CD8-positive, alpha-beta T cell (primary cell): ENCODE measurements at places on chromosomes 2 and 18.
A peak's percentile ranks its signal among the peaks of the same experiment; 100 is the strongest.

DNA sequence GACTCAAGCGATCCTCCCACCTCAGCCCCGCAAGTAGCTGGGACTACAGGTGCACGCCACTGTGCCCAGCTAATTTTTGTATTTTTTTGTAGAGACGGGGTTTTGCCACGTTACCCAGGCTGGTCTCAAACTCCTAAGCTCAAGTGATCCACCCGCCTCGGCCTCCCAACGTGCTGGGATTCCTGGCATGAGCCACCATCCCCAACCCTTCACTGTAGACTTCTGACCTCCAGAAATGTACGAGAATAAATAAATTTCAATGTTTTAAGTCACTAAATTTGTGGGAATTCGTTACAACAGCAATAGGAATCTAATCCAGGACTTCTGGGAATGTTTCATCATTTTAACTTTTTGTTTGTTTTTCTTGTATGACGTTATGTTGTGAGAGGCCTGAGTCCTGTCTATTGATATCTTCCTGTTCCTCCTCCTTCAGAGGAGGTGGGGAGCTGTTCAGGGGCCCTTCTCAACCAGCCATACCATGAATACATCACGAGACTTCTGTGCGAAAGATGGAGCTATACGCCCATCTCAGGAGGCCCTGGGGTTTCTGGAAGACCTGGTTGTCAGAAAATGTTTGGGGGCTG, 40.0 kb downstream of the TEX44 start:
- DNase-seq = no peak

GRCh38 chr2:120956486-120957156, 221.0 kb downstream of the GLI2 start:
- no peak for DNase-seq

GRCh38 chr2:112301171-112301584, 25.8 kb downstream of the ZC3H6 start:
- no peak for DNase-seq

- DNase-seq = no peak
These were observed 2.1 kb upstream of the FBLN7 start for GRCh38 chr2:112136096-112136495.

GRCh38 chr2:40797120-40797519, 345.2 kb upstream of the SLC8A1 start:
- no peak for DNase-seq

- no peak for DNase-seq
These were observed 42.4 kb downstream of the ADCY3 start for GRCh38 chr2:24877646-24878045.

DNA sequence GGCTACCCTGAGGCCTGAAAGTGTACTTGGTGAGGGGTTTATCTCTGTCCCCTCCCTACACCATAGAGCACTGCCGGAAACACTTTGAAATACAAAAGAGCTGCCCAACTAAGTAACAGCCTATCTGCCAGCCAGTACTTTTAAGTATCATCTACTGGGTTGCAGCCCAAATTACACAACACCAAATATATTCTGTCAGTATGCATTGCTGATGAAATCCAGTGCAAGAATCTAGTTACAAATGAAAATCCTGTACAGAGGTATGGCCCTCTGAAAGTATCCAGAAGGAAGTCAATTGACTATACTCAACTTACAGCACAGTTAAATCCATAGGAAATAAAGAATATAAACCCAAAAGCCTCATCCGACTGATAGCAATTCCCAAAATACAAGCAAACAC, 280.8 kb downstream of the CCDC85A start:
- DNase-seq = no peak

- no peak for DNase-seq
These were observed 45.3 kb upstream of the ROCK2 start for GRCh38 chr2:11389551-11390398.

- no peak for DNase-seq
These were observed 150.0 kb downstream of the STK39 start for GRCh38 chr2:168097431-168097830.

GRCh38 chr2:47160660-47161059, 5.6 kb upstream of the STPG4 start:
- DNase-seq = no peak

DNA sequence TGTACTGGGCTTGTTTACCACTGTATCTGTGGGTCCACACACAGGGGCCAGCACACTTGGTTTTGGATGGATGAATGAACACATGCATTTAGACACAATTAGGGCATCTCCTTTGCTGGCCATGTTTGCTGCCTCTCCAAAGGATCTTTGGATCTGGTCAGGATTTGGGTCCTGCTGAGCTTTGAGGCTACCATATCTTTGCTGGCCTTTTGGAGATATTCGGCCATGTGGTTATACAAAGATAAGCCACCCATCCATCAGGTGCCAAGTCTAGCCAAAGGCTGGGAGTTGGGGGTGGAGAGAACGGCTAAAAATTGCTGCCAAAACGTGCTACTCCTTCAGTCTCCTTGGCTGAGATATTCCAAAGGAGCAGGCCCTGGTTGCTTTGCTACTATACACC, 18.2 kb upstream of the FZD7 start:
- DNase-seq = no peak

DNA sequence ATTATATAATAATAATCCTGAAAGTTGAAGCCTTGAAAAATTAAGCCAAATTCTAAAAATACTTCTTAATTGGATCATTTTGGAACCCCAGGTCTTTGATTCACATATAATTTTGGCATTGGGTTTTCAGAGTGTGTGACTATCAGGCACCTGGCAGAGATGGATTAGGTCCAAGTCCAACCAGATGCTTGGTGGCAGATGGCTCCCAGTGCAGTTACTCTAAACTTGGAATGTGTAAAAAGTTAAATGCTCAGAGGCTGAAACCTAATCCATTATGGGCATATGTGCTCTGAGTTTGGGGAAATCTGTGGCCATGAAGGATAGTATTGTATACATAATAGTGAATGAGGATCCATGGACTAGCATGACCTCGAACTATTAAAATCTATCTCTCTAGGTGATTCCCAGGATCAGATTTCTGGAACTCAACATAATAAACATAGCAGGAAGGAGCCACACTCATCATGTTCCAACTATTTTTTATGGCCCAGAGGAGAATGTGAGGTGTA, 333.0 kb downstream of the RPRM start:
- DNase-seq = no peak

GRCh38 chr2:65019675-65020195, 30.5 kb downstream of the SLC1A4 start:
- DNase-seq = no peak

GRCh38 chr2:23589220-23589647, 204.3 kb downstream of the KLHL29 start:
- DNase-seq = no peak

- no peak for DNase-seq
These were observed 77.7 kb downstream of the TGOLN2 start for GRCh38 chr2:85250045-85250444.

DNA sequence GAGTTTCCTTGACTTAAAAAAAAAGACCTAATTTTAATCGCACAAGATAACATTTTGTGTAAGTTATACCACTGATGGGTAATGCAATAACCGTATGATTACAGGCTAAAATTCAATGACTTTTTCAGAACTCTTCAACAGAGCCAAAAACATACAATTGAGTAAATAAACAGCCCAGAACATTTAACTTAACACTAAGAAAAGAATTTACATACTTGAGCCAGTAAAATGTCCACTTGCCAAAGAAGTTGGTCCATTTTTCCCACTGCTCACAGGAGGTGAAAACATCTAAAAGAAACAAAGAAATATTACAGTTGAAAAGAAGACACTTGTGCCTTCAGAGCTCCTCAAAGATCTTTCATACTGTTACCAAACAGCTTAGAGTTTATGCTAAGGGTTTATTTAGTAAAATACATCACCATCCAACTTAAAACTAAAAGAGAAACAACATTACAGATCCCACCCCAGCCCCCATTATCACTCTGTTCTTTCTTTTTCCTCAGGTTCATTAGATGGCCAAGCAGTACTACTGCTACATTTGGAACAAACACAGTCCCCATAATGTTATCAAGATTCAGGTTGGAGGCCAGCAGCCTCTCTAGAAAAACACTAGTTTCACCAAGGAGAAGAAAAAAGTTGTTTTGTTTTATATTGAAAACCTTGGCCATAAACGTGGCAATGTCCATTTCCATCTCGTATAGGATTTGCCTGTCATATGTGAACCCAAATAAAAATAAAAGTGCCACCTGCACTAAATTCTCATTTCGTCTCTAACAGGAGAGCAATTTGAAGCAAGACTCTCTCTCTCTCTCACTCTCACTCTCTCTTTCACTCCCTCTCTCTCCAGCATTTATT, 2.7 kb downstream of the TCF4 start:
- no peak for DNase-seq

- DNase-seq = peak; percentile 53
These were observed 59.5 kb downstream of the PUM2 start for GRCh38 chr2:20291106-20291564.

DNA sequence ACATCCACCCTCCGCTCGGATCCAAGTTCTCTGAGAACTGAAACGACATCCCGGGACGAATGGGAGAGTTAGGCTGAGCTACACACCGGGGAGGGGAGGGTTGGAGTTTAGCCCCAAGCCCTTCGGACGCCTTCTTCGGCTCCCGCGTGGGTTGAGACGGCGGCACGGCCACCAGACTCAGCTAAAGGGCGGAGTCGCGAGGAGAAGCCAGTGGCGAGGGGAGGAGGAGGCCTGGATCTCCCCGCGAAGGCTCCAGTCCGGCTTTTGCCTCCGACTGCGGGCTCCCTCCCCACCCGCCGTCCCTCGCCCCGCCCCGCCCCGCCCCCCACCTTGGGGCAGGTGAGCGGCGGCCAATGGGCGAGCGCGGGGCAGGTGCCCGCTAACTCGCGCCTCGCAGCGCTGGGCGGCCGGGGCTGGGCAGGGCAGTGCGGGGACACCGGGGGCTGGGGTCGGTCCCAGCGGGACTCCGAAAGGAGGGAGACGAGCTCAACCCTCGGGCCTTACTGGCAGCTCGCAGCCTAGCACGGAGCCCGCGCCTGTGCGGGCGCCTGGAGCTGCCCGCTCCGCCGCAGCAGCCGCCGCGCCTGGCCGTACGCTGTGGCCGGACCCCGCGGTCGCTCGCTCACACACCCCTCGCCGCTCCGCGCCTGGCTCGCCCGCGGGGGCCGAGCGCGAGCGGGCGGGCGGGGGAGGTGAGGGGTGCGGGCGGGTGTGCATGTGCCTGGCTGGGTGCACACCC, at the start of gene EMX1:
Gene EMX1 (plus strand): TSS at position 382 of the 739 bp plus-strand sequence. CDS start 334 bp downstream, at position 716.
- DNase-seq = peak; percentile 36

DNA sequence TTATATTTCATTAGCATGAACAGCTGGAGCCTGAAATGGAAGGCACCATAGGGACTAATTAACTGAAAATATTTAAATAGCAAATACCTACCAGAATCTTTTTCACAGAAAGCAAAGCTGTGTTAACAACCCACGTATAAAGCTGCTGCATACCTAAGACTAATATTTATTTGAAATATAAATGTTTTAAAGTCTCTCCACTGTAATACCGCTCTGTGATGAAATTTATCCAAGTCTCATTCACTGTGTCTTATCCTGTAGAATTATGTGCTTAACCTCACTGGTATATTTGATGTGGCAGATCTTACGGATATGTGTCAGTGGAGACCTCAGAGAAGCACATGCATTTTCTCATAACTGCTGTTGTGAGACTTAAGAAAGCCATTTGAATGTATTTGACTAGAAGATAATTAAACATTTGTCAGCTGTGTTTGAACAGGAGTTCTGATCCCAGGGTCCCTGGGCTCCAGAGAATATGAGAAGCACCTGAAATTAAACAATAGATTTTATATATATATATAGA, 373.3 kb downstream of the ZNF804A start:
- no peak for DNase-seq

- DNase-seq = no peak
These were observed 76.7 kb upstream of the SNTG2 start for GRCh38 chr2:873651-874580.

DNA sequence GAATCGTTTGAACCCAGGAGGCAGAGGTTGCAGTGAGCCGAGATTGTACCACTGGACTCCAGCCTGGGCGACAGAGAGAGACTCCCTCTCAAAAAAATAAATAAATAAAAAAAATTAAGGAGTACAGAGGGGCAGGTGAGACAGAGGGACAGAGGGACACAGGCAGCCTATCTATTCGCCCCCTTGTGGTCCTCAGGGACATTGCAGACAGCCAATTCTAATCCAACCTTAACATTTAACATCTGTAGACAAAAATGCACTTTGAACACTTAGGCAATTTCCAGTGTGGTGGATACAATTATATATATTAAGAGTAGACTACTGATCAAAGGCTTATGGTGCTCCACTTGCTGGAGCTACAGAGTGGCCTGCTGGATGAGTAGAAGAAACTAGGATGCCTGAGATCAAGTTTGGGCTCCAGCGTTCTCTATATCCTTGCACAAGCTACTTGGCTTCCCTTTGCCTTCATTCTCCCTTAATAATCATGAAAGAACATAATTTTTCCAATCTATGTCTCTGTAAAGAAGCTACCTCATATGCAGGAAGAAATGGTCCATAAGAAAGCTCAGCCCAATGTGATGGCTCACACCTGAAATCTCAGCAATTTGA, 8.2 kb upstream of the SMARCAL1 start:
- peak; percentile 62 for DNase-seq

GRCh38 chr2:157699806-157700205, 71.1 kb upstream of the ACVR1C start:
- no peak for DNase-seq

DNA sequence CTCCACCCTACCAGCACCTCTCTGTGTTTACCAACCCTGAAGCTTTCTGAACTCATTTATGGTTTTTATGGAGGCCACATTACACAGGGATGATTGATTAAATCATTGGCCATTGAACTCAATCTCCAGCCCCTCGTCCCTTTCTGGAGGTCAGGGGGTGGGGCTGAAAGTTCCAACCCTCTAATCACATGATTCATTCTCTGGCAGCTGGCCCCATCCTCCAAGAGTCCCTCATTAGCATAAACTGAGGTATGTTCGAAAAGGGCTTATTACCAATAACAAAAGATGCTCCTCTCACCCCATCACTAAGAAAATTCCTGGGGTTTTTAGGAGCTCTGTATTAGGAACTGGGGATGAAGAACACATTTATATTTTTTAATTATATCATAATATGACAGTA, 92.3 kb downstream of the DIS3L2 start:
- no peak for DNase-seq

GRCh38 chr2:54981385-54981784, 68.9 kb downstream of the RTN4 start:
- no peak for DNase-seq

DNA sequence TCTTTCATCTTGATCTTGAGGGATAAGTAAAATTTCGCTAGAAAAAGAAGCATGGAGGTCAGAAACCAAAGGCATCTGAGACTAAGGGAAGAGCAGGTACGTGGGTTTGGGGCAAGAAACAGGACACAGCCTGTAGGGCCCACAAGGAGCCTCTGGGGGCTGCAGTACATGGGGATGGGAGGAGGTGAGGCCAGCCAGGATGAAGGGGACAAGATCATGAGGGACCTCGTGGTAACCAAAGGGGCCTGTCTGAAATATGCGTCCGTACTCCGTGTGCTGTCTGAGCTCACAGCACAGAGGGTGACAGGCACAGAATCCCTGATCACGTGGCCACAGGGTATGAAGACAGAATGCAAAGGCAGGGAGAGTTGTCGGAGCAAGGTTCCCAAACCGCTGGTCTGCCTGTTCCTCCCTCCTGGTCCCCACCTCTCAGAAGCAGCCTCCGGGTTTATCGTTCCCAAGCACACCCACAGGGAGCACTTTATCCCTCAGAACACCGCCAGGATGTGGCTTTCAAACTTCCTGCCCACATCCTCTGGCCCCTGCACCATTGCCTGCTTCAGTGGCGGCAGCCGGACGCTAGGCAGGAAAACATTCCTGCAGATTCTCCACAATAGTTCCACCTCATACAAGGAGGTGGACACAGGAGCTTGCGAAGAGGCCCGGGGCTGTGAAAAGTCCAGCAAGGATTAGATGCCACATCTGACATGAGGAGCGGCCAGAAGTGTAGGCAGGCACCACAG, 12.0 kb downstream of the TMEM163 start:
- DNase-seq = no peak
